ENCODE measurements at places on chromosomes 2 and 18. TPM values are rescaled to one million over a fixed set of nuclear protein-coding genes. Genes with fewer than 3 reads are reported as not detected.

DNA sequence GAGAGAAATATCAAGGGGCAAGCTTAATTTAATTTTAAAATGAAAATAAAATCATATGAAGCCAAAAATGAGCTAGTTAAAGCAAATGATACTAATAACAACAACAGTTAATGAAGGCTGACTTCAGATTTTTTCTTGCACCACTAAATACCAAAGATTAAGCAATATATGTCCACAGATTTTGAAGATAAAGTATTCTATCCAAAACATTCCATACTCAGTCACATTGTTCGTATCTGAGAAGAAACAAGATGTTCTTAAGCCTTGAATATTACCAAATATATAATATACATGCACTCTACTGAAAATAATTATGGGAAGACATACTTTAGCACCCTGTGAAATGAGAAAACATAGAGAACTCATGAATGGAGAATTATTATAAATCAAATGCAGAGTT, 593.3 kb upstream of the SYT4 start:
- no peaks in the 10 kb centered on the region for H3K4me1 ChIP-seq
- no peak for DNase-seq
- H3K27ac ChIP-seq: no peak overlapping the region

DNA sequence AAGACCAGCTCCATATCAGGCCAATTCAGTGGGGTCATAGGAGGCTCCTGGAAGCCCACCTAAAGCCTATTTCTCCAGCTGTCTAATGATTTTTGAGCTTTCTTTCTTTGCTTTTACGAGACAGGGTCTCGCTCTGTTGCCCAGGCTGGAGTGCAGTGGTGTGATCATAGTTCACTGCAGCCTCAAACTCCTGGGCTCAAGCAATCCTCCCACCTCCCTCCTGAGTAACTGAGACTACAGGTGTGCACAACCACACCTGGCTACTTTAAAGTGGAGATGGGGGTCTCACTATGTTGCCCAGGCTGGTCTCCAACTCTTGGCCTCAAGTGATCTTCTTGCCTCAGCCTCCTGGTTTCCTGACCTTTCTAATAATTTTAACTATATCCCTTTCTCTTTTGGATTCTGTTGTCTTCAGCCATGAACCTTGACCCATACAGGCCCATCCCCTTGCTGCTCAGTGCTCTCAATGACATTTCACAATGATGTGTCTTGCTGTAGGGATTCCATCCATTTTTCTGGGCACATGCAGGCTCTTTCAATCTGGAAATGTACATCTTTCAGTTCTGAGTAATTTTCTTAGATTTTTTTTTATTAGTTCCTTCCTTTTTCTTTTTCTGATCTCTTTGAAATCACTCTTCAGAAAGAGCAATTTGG, 29.7 kb downstream of the GNLY start:
- no peaks in the 10 kb centered on the region for H3K27me3 ChIP-seq
- DNase-seq: no peak
- no peak overlapping the region for H3K4me3 ChIP-seq
- no peaks in the 10 kb centered on the region for H3K36me3 ChIP-seq

DNA sequence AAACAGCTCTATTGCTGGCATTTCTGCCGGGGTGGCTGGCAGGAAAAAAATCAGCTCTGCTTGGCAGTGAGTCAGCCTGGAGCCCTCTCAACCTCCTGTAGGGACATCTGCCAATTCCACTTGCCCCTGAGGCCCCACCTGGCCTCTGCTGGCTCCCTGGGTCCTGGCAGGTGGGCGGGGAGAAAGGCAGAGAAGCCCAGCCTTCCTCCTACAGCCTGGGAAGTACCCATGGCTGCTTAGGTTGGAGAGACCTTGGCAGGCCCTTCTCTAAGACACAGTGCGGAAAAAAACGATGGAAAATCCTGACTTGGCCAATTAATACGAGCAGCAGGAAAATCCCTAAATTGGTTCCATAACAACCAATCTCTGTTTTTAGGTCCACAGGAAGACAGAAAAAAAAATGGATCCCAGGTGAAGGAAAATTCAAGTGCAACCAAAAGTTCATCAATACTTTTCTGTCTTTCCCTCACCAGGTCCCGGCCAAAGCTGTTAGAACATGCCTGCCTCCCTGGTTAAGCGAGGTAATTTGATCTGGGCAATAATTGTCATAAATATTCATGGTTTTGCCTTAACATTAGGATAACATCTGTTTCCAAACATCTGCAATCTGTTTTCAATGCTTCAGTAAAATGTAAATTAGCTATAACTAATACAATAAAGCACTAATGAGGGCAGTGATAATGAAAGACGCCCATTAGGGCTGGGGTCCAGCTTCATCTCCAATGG, 245.9 kb downstream of the TFCP2L1 start:
- no peaks in the 10 kb centered on the region for H3K36me3 ChIP-seq
- H3K4me3 ChIP-seq: no peak overlapping the region
- H3K27ac ChIP-seq: no peak overlapping the region
- H3K4me1 ChIP-seq: no peaks in the 10 kb centered on the region

- H3K27me3 ChIP-seq: no peaks in the 10 kb centered on the region
- no peak overlapping the region for H3K4me3 ChIP-seq
- no peaks in the 10 kb centered on the region for H3K36me3 ChIP-seq
- DNase-seq: no peak
- H3K4me1 ChIP-seq: no peaks in the 10 kb centered on the region
These were observed 659.6 kb downstream of the DCC start for GRCh38 chr18:52999633-53000032.

The PLB1 gene
- 0.80 TPM for total RNA-seq

DNA sequence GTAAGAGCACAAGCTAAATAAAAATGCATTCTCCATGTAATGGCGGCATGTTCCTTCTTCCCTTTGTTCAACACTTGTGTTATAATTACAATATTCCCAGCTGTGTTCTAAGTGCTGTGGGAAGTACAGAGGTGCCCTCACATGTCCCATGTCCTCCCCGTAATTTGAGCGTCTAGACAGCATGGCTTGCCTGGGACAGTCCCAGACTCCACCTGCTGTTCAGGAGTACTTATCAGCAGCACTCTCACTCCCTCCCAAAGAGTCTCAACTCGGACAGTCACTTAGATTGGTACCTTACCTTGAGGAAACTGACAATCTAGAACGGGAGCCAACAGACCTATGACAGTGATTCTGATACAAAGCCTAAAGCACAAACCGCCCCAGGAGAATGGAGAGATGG, 370.5 kb downstream of the EIPR1 start:
- peaks cover 18% of the 10 kb centered on the region for H3K27me3 ChIP-seq
- H3K4me3 ChIP-seq: no peak overlapping the region
- H3K4me1 ChIP-seq: no peaks in the 10 kb centered on the region
- DNase-seq: no peak

GRCh38 chr2:173347305-173348168, 7.1 kb upstream of the CDCA7 start:
- no peak for DNase-seq
- H3K27me3 ChIP-seq: no peaks in the 10 kb centered on the region
- no peak overlapping the region for H3K27ac ChIP-seq
- no peaks in the 10 kb centered on the region for H3K36me3 ChIP-seq

The CPS1 gene
- 5.1 TPM for total RNA-seq

- H3K36me3 ChIP-seq: no peaks in the 10 kb centered on the region
- H3K27ac ChIP-seq: no peak overlapping the region
- H3K4me3 ChIP-seq: no peak overlapping the region
- no peaks in the 10 kb centered on the region for H3K4me1 ChIP-seq
These were observed 149.2 kb upstream of the VWC2L start for GRCh38 chr2:214261683-214262082.

GRCh38 chr18:24561369-24561965, 101.0 kb downstream of the HRH4 start:
- H3K36me3 ChIP-seq: no peaks in the 10 kb centered on the region
- H3K4me1 ChIP-seq: no peaks in the 10 kb centered on the region
- H3K4me3 ChIP-seq: no peak overlapping the region
- peaks cover 6% of the 10 kb centered on the region for H3K27me3 ChIP-seq

- no peak overlapping the region for H3K27ac ChIP-seq
- no peak for DNase-seq
- no peaks in the 10 kb centered on the region for H3K36me3 ChIP-seq
- H3K27me3 ChIP-seq: no peaks in the 10 kb centered on the region
These were observed 4.7 kb downstream of the CTDP1 start for GRCh38 chr18:79684283-79684631.

- H3K27ac ChIP-seq: no peak overlapping the region
- no peaks in the 10 kb centered on the region for H3K27me3 ChIP-seq
- no peak overlapping the region for H3K4me3 ChIP-seq
- no peaks in the 10 kb centered on the region for H3K36me3 ChIP-seq
These were observed 24.0 kb downstream of the ZNF385B start for GRCh38 chr2:179837408-179837807.

The CD8B gene
- total RNA-seq: not detected

DNA sequence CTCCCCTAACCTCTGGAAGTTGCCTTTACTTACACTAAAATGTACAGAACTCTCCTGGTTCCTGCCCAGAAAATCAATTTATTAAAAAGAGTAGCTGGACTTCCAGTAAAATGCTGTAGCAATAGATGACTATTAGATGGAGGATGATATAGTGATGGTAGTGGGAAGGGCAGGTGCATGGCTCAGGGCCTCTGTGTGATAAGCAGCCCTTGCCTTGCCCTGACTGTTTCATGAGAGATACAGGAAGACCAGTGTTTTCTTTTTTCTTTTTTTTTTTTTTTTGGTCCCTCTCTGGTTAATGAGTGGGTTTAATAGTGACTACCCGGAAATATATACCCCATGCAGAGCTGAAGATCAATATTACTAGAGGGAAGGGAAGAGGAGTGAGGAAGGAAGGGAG, 48.7 kb upstream of the NEDD4L start:
- H3K4me1 ChIP-seq: no peaks in the 10 kb centered on the region
- no peaks in the 10 kb centered on the region for H3K27me3 ChIP-seq
- DNase-seq: no peak
- no peak overlapping the region for H3K4me3 ChIP-seq
- no peak overlapping the region for H3K27ac ChIP-seq
- no peaks in the 10 kb centered on the region for H3K36me3 ChIP-seq

GRCh38 chr2:3529316-3530025, 10.1 kb upstream of the ADI1 start:
- H3K4me1 ChIP-seq: no peaks in the 10 kb centered on the region
- no peak overlapping the region for H3K4me3 ChIP-seq
- no peak overlapping the region for H3K27ac ChIP-seq

The SAG gene
- total RNA-seq: not detected

The ANKRD30B gene
- not detected for total RNA-seq

DNA sequence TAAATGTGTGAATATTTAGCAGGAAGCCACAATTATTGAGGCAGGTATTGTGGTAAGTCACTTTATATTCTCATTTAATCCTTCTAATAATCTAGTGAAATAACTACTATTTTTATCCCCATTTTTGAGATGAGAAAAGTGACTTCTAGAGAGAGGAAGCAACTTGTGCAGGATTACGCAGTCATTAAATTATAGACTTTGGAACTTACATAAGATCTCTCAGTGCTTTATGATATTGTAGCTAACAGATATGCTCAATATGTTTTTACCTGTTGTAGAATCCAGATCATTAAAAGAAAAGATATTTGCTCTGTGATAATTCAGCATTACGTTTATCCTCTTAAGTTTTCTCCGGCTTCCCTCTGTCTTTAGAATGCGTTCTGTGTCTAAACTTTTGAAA, 50.5 kb downstream of the MBD5 start:
- no peaks in the 10 kb centered on the region for H3K27me3 ChIP-seq
- H3K36me3 ChIP-seq: no peaks in the 10 kb centered on the region
- DNase-seq: no peak
- no peak overlapping the region for H3K27ac ChIP-seq

The POTEC gene
- not detected for total RNA-seq

The C2orf66 gene
- 0.33 TPM for total RNA-seq

DNA sequence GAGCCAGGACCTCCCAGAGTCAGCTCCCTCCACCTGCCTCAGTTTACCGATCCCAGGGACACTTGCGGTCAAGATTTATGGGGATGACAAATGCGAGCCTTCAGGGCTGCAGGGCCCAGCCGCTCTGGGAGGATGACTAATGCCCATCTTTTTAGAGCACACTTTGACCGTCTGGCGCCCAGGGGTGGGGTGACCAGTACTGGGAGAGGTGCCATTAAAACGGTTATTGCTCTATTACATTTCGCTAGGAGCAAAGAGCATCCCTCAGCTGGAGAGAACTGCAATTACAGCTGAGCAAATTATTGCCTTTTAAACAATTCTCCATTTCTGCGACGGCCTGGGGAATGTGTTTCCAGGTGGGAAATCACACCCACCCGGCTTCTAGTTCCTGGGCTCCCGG, 42.6 kb upstream of the HPCAL1 start:
- H3K4me1 ChIP-seq: peaks cover 4% of the 10 kb centered on the region
- no peak for DNase-seq
- H3K27me3 ChIP-seq: no peaks in the 10 kb centered on the region
- H3K4me3 ChIP-seq: no peak overlapping the region
- no peaks in the 10 kb centered on the region for H3K36me3 ChIP-seq

The DPP4 gene
- total RNA-seq: 0.23 TPM

The CCDC85A gene
- total RNA-seq: 0.05 TPM

GRCh38 chr2:1004398-1004797, 53.7 kb downstream of the SNTG2 start:
- H3K4me3 ChIP-seq: no peak overlapping the region
- DNase-seq: no peak
- H3K36me3 ChIP-seq: no peaks in the 10 kb centered on the region
- no peaks in the 10 kb centered on the region for H3K4me1 ChIP-seq

DNA sequence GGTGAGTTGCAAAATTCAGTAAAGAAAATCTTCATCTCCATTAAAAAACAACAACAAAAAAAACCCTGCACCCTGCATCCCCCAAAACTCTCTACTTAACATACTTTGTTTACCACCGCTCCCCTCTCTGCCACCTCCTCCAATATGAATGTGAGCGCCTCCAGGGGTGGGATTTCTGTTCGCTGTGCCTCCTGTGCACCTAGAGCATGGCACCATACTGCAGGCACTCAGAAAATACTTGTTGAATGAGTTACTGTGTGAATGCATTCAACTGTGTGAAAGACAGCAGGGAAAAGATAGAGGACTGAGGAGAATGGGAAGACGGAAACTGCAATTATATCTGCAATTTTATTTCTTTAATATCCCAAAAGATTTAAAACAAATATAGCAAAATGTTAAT, 4.5 kb downstream of the CEBPZ start:
- H3K4me3 ChIP-seq: no peak overlapping the region
- peaks cover 34% of the 10 kb centered on the region for H3K36me3 ChIP-seq
- no peak overlapping the region for H3K27ac ChIP-seq

The KCNIP3 gene
- total RNA-seq: 17.5 TPM

The CNDP1 gene
- total RNA-seq: not detected

DNA sequence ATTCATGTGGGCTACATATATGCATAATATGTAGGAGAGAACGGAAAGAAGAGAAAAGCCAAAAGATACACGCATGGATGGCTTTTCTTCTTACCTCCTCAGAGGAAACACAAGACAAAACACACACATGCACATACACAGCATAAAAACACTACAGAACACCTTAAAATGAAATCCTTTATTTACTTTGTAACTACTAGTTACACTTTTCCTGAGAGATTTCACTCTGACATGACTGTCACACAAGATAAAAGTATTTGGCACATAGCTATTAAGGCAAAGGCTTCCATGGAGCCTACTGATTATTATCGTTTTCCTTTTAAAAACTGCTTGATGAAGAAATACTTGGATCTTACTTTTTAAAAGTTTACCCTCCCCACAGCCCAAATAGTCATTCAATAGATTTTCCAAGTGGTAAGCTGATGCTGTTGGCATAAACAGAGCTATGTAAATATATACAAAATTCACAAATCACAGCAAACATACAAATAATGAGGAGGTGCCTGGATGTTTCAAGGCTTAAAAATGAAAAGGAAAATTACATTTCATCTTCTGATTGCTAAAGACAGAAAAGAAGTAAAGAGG, 8.6 kb downstream of the ZEB2 start:
- no peak overlapping the region for H3K4me3 ChIP-seq
- no peak overlapping the region for H3K27ac ChIP-seq
- H3K27me3 ChIP-seq: peaks cover 21% of the 10 kb centered on the region
